ENCODE measurements at places on chromosomes 4 and X. TPM values are rescaled to one million over a fixed set of nuclear protein-coding genes. Genes with fewer than 3 reads are reported as not detected.

The VSIG1 gene
- not detected for total RNA-seq

The TLR6 gene
- 3.4 TPM for total RNA-seq

The ABCG2 gene
- total RNA-seq, result 0.76 TPM

The MEPE gene
- not detected for total RNA-seq

The FAM9B gene
- total RNA-seq, result not detected

The MAGEH1 gene
- 37.2 TPM for total RNA-seq

The PABPC1L2B gene
- not detected for total RNA-seq

The PRICKLE3 gene
- total RNA-seq, result 10.8 TPM

The TMEM128 gene
- total RNA-seq, result 17.7 TPM

The NUP62CL gene
- total RNA-seq, result not detected

The AMTN gene
- not detected for total RNA-seq

The MUC7 gene
- total RNA-seq, result not detected

The CCKAR gene
- not detected for total RNA-seq

All from GM23248 (cell line).